ENCODE measurements at places on chromosomes 12 and 14.

DNA sequence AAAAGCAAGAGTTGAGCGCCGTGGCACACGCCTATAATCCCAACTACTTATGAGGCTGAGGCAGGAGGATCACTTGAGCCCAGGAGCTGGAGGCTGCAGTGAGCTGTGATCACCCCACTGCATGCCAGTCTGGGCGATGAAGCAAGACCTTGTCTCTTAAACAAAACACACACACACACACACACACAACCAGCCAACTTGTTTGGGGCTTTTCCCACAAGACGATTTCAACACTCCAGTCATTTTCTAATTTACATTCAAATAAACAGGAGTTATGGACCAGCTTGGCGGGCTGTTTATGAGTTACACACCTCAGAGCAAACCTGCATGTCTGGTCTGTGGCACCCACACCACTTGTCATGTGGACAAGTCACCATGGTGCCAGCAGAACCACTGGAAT lies 6.7 kb downstream of the GLTP start:
- no peak for DNase-seq

DNA sequence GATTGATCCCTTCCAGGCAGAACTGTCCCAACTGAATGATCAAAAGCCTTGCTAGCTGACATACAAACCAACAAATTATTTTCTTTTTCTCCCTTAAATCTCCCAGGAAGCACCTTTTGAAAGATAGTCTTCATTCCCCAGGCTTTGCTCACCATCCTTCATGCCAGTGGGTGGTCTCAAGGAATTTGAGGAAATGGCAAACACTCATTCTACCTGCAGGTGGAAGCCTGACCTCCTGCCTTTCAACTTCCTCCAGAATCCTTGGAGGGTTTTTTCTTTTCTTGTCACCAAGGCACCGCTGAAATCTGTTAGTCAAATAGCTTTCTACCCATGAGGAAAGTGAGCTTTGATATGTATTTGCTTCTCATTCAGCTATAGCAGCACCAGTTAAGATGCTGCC lies 128.5 kb downstream of the WIF1 start:
- no peak for DNase-seq

DNA sequence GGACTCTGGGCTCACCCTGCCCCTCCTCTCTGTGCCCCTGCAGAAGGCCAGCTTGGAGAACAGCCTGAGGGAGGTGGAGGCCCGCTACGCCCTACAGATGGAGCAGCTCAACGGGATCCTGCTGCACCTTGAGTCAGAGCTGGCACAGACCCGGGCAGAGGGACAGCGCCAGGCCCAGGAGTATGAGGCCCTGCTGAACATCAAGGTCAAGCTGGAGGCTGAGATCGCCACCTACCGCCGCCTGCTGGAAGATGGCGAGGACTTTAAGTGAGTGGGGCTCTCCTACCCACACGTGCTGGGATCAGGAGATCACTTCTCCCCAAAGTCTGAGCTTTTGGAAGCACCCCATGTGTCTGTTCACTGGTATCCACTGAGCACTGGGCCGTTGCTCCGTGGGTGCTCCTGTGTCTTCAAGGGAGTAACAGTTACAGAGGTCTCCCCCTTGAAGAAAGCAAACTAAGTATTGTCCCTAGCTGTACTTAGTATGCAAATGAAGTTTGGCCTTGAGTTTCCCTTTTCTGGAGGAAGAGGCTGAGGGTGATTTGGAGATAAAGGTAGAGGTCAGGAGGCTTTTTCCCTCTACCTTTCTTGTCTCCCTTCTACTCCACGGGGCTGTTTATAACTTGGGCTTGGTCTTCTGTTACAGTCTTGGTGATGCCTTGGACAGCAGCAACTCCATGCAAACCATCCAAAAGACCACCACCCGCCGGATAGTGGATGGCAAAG lies 3.3 kb downstream of the KRT18 start:
- DNase-seq, result no peak

DNA sequence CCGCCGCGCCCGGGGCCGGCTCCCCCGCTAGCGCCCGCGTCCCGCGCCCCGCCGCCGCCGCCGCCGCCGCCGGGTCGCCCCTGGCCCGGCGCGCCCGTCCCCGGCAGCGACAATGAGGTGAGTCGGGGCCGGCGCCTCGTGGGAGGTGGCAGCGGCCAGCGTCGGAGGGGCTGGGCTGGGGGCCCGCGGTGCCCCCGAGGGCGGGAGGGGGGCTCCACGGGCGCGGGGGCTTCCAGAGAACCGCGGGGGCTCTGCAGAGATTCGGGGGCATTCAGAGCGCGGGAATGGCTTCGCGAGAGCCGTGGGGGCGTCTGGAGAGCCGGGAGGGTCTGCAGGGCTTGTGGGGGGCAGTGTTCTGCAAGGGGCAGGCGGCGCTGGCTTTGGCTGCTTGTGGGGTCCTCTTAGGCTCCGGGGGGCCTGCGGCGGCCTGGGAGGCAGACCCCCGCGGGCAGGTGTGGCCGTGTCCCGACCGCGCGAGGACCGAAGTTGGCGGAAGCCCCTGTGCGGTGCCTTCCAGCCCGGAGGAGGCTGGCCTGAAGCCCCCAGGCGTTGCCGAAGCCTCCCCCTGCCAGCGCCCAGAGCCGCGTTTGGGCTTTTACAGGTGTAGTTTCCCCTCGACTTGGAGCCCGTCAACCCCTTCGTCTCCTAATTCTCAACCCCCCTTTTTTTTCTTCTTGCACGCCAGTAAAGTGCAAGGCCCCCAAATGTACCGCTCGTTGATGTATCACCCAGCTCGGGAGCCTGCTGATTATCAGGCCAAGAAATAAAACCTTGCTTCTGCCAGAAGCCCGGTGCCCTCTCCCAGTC lies 93.1 kb upstream of the EVL start:
- DNase-seq, result no peak

GRCh38 chr14:98711453-98711852 lies 560.5 kb downstream of the BCL11B start:
- DNase-seq, result no peak

- no peak for DNase-seq
These were observed 640 bp upstream of the ZFYVE1 start for GRCh38 chr14:73027546-73027945.

- no peak for DNase-seq
These were observed 171.2 kb downstream of the TTC8 start for GRCh38 chr14:88995437-88996198.

DNA sequence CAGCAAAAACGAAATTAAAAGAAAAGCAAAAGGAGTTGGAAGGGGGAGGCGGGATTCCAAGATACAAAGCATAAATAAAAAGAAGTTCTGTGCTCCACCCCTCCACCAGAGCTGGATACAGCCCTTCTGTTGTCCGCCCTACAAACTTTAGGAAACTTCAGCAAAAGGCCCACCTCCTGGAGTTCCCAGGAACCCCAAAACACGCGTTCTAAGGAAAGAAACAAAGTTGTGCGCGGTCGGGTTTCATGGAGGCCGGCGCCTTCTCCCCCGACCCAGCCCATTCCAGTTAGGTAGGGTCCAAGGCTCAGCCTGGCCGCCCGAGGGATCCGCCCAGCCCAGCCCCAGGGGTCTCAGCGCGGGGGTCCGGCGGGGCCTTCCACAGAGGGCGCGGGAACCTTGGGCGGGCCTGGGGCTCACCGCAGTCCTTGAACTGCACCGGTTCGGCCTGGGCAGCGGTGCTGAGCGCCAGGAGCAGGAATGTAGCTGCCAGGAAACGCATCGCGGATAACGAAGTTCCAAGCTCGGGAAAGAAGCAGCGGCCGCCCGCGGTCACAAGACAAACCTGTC lies at the start of gene NPC2:
TSS of gene NPC2 (minus strand) at position 530 of the 567 bp plus-strand sequence. CDS start at position 499, 31 bp downstream.
- no peak for DNase-seq

DNA sequence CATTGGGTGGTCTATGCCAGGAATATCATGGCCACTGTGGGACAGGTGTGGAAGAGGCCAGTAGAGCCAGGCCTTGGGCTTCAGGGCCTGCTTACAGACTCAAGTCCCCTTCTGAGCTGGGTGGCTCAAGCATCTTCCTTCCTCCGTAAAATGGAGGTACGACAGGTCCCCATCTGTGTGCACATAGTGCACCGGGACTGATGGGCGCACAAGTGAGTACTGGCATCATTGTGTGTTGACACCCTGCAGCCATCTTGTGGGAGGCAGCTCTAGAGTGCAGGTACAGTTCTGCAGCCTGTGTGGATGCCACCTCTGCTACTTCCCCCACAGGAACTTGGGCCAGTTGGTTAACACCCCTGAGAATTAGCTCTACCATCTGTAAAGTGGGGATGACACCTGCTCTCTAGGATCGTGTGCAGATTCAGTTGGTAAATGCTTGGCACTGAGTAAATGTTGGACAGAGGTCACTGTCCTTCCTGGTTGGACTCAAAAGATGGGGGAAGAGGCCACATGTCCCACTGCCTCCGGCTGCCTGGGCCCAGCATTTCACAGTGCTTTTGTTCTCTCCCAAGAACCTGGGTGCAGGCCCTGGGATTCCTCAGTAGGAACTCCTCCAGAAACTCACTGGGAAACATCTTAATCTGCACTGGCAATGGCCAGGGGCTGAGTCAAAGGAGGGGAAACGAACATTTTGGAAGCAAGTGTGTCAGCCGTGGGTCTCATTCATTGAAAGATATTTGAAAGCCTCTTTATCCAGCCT lies 70.6 kb downstream of the C14orf132 start:
- DNase-seq, result no peak

- no peak for DNase-seq
These were observed 92.3 kb upstream of the SLC38A2 start for GRCh38 chr12:46464863-46465262.

DNA sequence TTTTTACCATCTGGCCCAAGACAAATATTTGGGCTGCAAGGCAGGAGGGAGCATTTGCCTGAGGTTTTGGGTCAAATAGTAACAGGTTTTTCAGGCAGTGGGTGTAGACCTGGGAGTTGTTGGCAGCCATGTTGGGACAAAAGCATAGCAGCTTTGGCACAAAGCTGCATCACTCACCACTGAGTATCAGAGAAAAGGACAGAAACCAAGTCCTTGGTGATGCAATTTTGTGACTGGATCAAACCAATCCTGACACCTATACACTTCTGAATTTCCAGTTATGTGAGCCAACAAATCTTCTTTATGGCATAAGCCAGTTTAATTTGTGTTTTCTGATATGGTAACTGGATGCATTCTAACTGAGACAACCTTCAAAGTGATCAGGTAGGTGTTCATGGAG lies 144.8 kb upstream of the KRR1 start:
- no peak for DNase-seq

GRCh38 chr12:52650520-52651081 lies 1.4 kb downstream of the KRT2 start:
- DNase-seq, result no peak

DNA sequence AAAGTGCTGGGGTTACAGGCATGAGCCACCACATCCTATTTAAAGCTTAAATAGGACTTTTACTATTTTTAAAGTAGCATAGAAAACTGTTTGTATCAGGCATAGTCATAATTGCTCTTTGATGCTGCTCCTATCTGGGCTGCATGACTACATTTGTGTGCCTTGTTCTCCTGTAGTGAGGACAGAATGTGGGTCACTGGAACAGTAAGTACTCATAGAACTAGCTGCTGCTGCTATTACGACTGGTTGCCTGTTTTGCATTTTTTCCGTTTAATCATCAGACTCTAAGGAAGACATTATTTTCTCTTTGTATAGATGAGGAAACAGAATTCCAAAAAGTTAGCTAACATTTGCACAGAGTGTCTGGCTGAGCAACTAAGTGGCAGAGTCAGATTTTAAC lies 42.8 kb downstream of the ZC3H14 start:
- no peak for DNase-seq

- no peak for DNase-seq
These were observed 23.9 kb upstream of the NAP1L1 start for GRCh38 chr12:76108356-76108755.

DNA sequence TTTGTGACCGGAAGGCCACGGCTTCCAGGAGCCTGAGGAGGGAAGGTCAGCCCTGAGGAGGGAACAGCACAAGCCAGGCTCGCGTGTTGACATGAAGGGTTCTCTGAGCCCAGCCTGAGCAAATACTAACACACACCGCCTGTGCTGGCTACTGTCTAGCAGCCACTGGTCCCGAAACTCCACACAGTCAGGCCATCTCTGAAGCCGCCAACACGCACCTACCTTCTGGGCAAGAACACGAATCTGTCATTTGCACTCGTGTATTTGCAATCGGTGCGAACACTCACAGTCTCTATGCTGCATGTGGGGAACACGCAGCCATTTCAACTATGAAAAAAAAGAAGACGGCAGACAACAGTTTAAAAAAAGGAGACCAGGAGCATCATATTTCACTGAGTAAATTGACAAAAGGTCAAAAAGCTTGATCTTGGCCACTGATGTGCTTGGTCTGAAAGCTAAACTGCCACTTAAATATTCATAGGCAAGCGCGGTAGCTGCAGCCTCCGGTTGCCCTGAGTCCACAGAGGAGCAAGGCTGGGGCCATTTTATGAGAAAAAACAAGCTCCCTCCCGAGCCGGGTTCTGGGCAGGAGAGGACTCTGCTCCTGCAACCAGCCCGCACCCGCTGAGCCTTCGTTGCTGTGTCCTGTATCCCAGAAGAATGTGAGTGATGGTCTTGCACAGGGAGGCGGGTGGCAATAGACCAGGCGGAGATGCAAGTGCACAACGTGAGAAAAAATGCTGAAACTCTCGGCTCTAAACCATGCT lies 57.8 kb downstream of the RIMBP2 start:
- DNase-seq, result no peak

DNA sequence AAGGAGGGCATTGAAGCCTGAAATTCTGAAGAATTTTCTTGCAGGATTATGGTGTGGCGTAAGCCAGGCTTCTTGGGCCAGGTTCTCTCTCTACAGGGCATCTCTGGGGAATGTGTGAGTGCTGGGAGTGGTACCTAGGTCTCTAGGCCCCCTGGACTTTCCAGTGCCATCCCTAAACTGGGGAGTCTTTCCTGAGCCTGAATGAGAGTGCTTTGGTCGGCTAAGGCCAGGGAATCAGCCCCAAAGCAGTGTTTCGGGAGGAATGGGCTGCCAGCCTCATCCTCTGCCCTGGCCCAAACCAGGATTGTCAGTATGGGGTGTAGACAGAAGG lies 93.9 kb downstream of the CALM1 start:
- DNase-seq, result no peak

GRCh38 chr14:76926521-76927251 lies 100.5 kb downstream of the LRRC74A start:
- no peak for DNase-seq

- no peak for DNase-seq
These were observed 62.3 kb upstream of the EGLN3 start for GRCh38 chr14:34012978-34013720.

Measured in non-pigmented ciliary epithelial cell (primary cell).